ENCODE measurements at places on chromosomes 3 and 15.

GRCh38 chr3:105352976-105353375, 13.7 kb upstream of the ALCAM start:
- no peak for DNase-seq

- DNase-seq, result no peak
Observed at GRCh38 chr3:127728417-127729015, 55.8 kb downstream of the ABTB1 start.

- DNase-seq, result no peak
Observed at GRCh38 chr15:100889385-100890050, 9.9 kb downstream of the ALDH1A3 start.

- DNase-seq, result no peak
Observed at GRCh38 chr3:141459008-141459407, 27.8 kb upstream of the RASA2 start.

DNA sequence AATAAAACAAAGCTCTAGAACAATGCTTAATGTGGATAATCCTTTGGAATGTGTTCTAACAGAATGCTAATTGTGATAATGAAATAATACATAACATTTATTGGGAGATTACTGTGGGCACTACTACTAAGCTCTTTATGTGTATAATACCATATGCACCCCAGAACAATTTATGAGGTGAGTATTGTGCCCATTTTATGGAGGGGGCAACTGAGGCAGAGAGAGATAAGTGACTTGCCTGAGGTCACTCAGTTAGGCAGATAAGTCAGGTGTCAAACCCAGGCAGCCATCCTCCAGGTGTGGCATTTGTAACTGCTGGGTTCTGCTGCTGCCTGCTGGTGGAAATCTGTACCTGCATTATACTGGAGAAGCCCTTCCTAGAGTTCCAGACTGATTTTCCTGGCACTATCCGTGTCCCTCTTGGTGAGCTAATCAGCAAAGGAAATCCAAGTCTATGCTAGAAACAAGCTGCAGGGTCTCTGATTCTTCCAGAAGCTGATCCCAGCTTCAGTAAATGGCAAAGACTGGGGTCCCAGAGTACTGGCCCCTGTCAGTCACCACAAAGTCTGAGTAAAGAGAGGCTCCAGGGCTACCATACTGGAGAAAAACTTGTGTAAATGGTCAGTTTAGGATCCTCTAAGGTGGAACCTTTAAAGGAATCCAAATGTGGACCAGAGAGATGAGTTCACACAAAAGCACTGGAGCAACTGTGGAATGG, 22.6 kb upstream of the RBP1 start:
- no peak for DNase-seq

GRCh38 chr15:85743392-85744055, 51.2 kb downstream of the KLHL25 start:
- DNase-seq, result no peak

GRCh38 chr3:44712455-44713075, at the start of gene ZNF502:
Gene ZNF502 (plus strand): TSS chr3:44712660. CDS start chr3:44720262, 7,602 bp downstream.
- peak; percentile 27 for DNase-seq

DNA sequence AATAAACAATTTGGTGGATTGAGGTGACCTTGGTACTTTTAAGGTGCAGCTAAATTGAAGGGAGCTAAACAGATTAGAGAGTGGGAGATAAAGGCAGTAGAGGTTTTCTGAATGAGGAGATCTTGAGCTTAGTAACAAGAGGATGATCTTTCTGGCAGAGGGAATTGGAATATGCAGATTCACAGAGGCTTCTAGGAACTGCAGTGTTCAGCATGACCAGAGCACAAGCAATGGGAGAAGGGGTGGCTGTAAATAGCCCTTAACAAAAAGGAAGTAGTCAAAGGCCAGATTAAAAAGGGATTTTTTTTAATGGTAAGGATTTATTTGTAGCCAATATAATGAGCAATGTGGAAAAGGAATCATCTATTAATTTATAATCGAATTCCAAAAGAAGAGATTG, 5.7 kb upstream of the BNIP2 start:
- DNase-seq, result no peak

GRCh38 chr3:126549861-126550487, 8.8 kb downstream of the C3orf22 start:
- no peak for DNase-seq

- DNase-seq, result no peak
Observed at GRCh38 chr3:52272831-52273230, 5.6 kb downstream of the WDR82 start.

DNA sequence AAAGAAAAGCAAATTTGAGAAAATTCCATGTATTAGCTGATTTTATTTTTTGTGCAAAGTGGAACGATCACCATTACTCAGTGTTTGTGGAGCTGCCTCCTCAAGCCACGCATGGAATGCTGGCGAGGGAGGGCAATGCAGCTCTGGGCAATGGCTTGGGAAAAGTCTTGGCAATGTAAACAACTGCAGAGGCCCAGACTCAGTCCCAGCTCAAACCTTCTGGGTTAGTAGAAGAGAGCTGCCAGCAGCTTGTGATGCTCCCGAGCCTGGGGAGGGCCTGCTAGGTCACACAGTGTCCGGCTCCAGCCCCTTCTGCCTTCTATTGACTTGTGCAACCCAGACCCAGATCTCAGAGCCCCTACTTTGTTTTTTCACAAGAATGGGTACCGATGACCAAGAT, 4.3 kb downstream of the EPHB1 start:
- no peak for DNase-seq

GRCh38 chr3:100081986-100082692, 32.2 kb downstream of the FILIP1L start:
- no peak for DNase-seq

- DNase-seq, result no peak
Observed at GRCh38 chr3:58266577-58266976, 29.0 kb downstream of the ABHD6 start.

GRCh38 chr15:78540871-78541743, 863 bp downstream of the PSMA4 start:
- DNase-seq, result no peak

GRCh38 chr3:33786565-33787327, 11.7 kb upstream of the PDCD6IP start:
- DNase-seq, result no peak

All from stimulated activated CD4-positive, alpha-beta T cell treated with anti-CD3 and anti-CD28 coated beads, Interleukin-1b, Interleukin-23, amount 100 ng/mL, for 1 hour (primary cell).